ENCODE measurements at places on chromosomes 2 and 18. TPM values are rescaled to one million over a fixed set of nuclear protein-coding genes. Genes with fewer than 3 reads are reported as not detected.
A peak's percentile ranks its signal among the peaks of the same experiment; 100 is the strongest.

DNA sequence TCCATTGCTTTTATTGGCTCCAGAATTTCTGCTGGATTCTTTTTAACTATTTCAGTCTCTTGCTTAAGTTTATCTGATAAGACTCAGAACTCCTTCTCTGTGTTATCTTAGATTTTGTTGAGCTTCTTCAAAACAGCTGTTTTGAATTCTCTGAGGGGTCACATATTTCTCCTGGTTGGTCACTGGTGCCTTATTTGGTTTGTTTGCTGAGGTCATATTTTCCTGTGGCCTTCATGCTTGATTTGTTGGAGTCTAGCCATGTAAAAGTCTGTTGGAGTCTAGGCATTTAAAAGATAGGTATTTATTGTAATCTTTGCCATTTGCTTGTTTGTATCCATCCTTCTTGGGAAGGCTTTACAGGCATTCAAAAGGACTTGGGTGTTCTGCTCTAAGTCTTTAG is 398.7 kb downstream of the DSEL start:
- no peak for DNase-seq
- no peaks in the 10 kb centered on the region for H3K4me1 ChIP-seq
- H3K36me3 ChIP-seq: no peaks in the 10 kb centered on the region
- no peaks in the 10 kb centered on the region for H3K27me3 ChIP-seq

Gene NT5DC4
- not detected for total RNA-seq

DNA sequence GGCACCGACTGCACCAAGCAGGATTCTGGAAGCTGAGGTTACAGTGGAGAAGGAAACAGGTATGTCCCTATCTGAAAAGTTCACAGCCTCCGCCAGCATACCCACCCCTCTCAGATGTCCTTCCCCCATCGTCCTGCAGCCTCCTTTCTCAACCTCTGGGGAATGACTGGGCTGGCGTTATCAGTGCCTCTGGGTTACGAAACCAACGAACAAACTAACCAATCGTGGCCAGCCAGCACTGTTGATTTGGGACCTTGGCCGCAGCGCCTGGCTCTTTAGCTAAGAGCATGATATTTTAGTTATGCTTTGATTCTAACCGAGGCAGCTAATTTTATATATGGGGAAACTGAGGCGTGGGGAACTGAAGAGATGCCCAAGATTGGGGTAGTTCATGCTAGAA is 233.0 kb downstream of the TFCP2L1 start:
- H3K4me1 ChIP-seq: no peaks in the 10 kb centered on the region
- H3K27me3 ChIP-seq: no peaks in the 10 kb centered on the region
- no peak overlapping the region for H3K4me3 ChIP-seq
- no peak for DNase-seq
- H3K36me3 ChIP-seq: no peaks in the 10 kb centered on the region
- H3K27ac ChIP-seq: no peak overlapping the region

Gene FOXD4L1
- total RNA-seq: 0.23 TPM

DNA sequence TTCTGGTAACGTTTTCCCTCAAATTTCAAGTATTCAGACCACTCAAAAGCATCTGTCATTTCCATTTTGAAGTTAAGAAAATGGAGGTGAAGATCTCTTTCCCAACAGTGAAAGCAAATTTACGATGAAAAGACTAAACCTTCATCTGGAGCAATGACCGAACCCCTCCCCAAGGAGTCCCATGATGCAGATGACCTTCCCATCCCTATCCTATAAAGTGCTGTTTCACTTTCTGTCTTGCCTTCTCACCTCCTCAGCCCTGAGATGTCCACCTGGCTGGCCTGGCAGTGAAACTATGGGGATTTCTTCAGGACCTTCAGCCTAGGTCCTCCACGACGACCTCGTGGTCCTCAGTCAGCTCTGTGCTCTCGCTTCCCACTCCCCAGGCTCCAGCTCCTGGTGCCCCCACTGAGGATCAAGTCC is 925 bp upstream of the NPC1 start:
- peaks cover 8% of the 10 kb centered on the region for H3K36me3 ChIP-seq
- no peak for DNase-seq
- H3K4me3 ChIP-seq: peak overlapping the region; percentile 94
- H3K27ac ChIP-seq: peak overlapping the region; percentile 94
- H3K27me3 ChIP-seq: no peaks in the 10 kb centered on the region
- peaks cover 29% of the 10 kb centered on the region for H3K4me1 ChIP-seq

DNA sequence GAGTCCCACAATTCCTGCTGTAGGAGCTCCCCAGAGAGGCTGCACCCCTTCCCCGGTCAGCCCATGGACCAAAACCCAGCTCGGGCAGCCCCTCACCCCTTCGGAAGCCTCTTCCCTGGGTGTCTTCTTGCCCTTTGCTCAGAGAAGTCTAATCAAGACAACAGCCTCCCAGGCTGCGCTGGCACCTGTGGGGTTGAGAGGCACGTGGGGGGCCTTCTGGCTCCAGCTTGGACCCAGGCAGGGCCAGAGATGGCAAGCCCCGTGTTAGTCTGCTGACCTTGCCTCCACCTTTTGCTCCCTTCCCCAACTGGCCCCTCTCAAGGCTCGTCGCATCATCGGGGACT is 10.4 kb downstream of the SLC4A3 start:
- peaks cover 9% of the 10 kb centered on the region for H3K27me3 ChIP-seq
- no peak overlapping the region for H3K27ac ChIP-seq
- H3K4me1 ChIP-seq: peaks cover 9% of the 10 kb centered on the region
- H3K4me3 ChIP-seq: no peak overlapping the region
- H3K36me3 ChIP-seq: no peaks in the 10 kb centered on the region

DNA sequence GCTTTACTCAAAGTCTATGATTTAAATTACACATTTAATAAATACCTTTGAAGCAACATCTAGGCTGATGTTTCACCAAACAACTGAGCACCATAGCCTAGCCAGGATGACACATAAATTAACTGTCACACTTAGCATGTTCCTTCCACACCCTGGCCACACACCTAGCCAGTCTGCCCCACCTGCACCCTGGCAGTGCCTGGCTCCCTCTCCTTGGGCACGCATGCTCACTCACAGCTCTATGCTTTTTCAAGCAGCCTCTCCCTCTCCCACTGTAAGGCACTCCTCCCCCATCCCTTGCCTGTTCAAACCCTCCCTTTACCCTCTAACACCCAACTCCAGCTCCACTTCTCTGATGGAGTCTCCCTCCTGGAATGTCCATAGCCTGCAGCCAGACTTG is 357.6 kb upstream of the KLHL29 start:
- no peak for DNase-seq
- H3K27ac ChIP-seq: no peak overlapping the region
- H3K36me3 ChIP-seq: no peaks in the 10 kb centered on the region
- H3K4me1 ChIP-seq: no peaks in the 10 kb centered on the region

- H3K27ac ChIP-seq: no peak overlapping the region
- peaks cover 7% of the 10 kb centered on the region for H3K4me1 ChIP-seq
- H3K27me3 ChIP-seq: no peaks in the 10 kb centered on the region
- no peak overlapping the region for H3K4me3 ChIP-seq
Measured at GRCh38 chr2:11237122-11237521, 81.9 kb downstream of the SLC66A3 start.

Gene HOXD13
- not detected for total RNA-seq

DNA sequence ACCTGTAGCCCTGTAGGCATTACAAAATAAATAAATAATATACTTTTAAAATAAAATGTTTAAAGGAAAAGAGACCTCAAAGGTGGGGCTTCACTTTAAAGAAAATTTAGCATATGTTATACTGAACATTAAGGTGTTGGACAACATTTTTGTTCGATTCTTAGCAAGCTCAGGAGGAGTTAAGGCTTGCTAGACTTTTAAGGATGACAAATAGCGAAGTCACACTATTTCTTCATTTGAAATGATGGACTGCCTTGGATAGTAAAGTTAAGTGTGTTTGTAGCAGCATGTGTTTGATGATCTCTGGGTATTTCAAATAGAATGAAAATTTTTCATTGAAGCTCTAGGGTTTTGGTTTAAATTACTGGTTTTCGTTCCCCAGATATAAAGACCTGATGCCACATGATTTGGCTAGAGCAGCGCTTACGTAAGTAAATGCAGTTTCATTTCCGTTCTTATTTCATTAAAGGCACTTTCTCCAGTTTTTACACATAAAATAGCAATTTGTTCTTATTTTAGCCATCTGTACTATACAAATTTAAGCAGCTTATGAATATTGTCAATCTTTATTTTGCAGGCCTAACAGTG is 24.9 kb downstream of the HADHB start:
- DNase-seq: no peak
- H3K27me3 ChIP-seq: no peaks in the 10 kb centered on the region
- H3K27ac ChIP-seq: peak overlapping the region; percentile 50

DNA sequence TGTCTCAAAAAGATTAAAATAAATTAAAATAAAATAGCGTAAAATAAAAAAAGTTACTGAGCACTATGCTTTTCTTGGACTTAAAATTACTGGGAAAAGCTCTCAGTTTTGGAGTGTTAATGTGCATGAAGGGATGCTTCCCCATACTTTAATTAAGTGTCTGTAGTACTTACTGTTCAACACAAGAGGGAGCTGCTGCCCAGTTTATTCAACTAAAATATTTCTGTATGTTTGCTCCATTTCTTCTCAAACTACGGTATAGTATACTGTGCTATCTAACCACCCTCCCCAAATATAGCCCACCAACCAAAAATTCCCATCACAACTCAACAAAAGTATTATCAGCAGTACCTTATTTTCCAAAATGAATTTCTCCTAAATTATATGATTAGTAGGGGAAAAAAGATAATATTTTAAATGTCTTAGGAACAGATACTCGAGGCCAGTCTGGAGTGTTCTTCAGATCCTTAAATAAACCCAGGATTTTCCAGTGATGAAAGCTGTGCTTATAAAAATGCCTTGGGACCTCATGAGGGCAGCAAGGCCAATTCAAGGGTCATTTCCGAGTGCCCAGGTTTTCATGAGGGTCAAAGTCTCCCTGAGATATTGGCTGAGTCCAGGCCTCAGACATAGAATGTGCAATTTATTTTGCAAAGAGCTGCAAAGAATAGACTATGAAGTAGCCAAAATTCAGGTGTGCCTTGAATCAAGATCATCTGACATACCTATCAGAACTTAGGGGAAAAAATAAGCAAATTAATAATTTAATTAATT is 64.1 kb downstream of the CHRNA1 start:
- H3K4me3 ChIP-seq: no peak overlapping the region
- no peaks in the 10 kb centered on the region for H3K4me1 ChIP-seq
- peak; percentile 35 for DNase-seq
- H3K27ac ChIP-seq: no peak overlapping the region
- no peaks in the 10 kb centered on the region for H3K36me3 ChIP-seq
- H3K27me3 ChIP-seq: no peaks in the 10 kb centered on the region

Gene ALLC
- total RNA-seq: not detected

DNA sequence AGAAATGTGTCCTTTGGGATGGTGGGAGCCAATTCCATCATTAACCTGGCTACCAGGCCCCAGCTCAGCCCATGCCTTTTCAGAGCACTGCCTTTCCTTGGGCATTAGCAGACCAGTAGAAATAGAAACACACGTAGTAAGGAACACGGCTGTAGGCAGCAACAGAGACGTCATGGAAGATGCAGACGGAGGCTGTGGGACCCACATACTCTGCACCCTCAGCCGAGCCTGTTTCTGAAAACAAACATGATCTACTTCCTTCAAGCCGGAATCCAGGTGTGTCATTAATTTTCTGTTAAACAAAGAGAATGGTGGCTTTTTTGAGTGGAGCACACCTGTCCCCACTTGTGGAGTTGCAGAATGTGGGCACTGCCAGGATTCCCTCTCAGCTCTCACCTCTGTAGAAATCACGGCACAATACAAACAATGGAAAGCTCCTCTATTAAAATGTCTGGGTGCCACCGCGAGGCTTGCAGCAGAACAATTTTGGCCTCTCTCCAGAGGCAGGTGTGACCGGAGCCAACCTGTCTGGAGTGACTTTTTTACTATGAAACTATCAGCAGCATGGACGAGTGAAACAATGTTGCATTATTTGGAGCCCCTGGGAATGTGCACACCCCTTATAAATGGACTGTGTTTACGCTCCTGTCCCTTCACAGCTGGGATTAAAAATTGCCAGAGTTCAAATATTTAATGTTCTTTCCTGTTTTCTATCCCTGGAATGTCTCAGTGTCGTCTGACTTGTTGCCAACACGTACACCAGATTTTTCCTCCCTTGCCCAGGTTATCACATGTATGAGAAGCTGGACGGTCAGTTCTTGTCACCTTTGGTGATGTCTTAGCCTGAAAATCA is 31.7 kb downstream of the SPP2 start:
- H3K4me3 ChIP-seq: no peak overlapping the region
- no peak overlapping the region for H3K27ac ChIP-seq
- DNase-seq: no peak
- H3K36me3 ChIP-seq: no peaks in the 10 kb centered on the region

DNA sequence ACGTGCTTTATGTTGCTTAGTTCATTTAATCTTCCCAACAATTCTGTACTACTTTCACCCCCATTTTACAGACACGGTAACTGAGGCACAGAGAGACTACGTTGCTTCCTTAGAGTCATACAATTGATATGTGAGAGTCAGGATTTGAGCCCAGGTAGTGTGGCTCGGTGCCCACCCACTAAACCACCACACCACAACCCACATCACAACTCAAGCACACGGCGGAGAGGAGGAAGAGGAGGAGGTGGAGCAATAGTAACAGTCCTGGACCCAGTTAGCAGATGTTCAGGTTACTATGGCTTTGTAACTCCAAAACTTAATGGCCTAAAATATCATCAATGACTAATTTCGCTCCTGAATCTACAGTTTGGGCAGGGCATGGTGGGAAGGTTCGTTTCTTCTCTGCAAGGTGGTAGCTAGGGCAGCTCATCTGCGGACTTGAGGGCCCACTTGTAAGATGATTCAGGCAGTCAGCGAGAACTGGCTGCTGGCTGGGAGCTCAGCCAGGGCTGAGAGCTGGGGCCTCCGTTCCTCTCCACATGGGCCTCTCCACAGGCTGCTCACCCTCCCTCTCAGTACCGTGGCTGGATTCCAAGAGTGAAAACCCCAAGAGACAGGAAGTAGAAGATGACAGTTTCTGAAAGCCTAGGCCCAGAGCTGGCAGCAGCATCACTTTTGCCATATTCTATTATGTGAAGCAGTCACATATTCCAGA is 167.1 kb downstream of the ZFP36L2 start:
- peak overlapping the region; percentile 79 for H3K27ac ChIP-seq
- peak; percentile 89 for DNase-seq
- H3K4me1 ChIP-seq: peaks cover 30% of the 10 kb centered on the region
- peaks cover 3% of the 10 kb centered on the region for H3K36me3 ChIP-seq
- H3K4me3 ChIP-seq: no peak overlapping the region
- H3K27me3 ChIP-seq: no peaks in the 10 kb centered on the region
